ENCODE measurements at places on chromosomes 3 and 15.

GRCh38 chr3:58658508-58658907 is 8.1 kb downstream of the FAM3D start:
- DNase-seq, result no peak

DNA sequence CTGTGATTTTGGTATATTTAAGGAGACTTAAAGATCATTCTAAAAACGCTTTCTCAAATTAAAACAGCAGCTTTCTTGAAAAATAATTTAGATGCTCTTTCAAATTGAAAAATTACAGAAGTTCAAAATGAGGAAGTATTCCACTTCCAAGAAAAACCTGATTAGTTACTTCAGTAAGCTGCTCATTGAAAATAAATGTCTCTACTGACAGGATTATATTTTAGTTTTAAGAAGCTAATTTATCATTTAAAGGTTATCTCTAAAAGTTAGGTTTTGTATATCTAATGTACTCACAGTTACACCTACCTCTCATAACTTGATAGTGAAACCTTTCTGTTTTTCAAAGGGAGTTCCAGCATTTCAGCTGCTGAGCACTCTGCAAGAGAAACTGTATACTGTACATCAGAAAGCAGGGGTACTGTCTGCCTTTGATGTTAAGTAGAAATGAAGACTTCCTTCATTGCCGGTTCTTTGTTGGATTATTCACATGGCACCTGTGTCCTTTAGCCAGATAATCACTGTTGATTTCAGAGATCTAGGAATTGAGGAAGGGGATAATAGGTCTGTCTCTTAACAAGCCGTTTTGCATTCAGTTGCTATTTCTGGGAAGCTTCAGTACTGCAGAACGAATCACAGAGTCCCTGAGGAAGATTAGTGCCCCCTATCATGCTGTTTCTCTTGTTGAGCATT is 161.6 kb downstream of the TCF12 start:
- no peak for DNase-seq

DNA sequence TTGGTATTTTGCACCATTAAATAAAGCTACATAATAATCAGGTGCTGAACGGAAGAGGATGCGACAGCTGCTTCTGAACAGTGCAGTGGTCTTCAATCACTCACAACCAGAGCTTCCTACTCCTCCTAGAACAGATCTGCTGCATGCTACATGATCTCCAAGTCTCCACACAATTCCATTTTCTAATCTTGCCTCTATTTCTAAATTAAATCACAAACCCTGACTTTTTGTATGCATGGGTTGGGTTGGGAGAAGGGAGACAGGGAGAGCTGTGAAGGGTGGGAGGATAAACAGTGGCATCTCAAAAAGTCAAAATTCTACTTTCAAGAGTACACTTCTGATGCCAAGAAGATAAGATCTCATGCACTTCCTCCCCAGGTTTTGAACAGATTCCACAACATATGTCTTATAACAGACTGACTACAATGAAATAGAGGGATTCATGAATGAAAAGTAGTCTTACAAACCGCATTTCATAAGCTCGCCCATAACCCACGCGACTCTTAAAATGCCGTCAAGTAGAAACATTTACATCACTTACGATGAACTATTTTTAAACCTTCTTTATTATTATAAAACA is 57.2 kb downstream of the CHSY1 start:
- DNase-seq, result no peak

DNA sequence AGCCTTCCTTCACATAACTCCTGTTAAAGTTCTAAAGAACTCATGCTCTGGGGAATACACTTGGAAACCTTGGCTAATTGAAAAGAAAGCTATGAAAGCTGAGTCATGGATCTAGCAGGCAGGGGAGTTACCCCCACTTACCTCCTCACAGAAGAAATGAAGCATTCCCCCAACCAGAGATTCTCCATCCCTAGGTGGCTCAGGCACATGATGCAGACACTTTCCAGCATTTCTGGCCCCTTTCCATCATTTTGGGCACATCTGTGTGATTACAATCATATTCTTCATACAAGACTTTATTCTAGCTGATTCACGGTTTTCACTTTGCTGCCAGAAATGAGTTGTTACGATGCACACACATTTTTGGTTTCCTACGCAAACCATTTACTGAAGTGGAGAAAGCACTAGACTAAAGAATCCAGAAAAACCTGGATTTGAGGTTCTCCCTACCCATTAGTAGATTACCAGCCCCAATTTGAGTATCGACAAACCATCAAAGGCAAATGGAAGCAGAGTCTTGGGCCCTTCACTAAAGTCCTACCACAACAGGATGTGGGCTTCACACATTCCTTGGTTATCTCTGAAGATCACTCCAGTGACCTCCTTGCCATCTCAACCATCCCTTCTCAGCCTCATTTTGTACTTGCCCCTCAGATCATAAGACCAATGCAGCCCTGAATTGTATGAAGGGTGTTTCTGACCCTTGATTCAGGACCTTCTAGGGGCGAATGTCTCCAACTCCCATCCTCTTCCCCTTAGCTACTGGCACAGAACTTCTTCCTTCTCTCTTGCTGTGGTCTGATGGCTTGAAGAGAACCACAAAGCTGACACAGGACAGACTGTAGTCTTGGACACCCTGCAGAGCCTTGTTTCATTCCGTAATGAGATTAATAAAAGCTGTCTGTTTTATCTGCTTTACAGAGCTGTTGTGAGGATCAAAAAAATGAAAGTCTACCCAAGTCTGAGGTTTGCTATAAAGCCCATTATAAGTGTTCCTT is 42.5 kb upstream of the SNRK start:
- no peak for DNase-seq

- DNase-seq, result no peak
Measured at GRCh38 chr15:65263313-65263712, 23.4 kb downstream of the PARP16 start.

DNA sequence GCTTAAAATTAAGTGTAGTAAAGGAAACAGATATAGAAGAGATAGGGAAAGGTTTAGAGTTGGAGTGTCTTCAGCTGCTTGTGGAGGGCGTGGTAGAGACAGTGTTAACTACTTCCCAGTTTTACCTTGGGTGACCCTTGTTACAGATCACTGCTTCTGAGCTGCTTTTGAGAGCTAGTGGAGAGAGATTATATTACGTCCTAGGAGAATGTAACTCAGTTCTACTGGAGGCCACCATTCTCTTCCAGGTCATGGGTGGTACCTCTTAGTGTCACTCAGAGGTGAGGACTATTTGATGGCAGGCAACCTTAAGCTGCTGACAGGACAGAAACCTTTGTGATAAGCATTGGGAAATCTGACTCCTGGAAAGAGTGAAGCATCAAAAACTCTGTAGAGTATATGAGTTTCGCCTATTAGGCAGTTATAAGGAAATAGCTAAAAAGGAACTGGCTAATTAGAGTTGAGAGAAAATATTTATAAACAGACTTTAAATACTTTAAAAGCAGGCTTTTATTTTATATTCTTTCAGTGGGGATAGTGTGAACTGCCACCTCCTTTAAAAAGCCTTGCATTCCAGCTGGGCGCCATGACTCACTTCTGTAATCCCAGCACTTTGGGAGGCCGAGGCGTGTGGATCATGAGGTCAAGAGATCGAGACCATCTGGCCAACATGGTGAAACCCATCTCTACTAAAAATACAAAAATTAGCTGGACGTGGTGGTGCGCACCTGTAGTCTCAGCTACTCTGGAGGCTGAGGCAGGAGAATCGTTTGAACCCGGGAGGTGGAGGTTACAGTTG is 106.5 kb downstream of the ZNF609 start:
- DNase-seq, result no peak

- DNase-seq, result no peak
Measured at GRCh38 chr15:48592933-48593332, 52.6 kb downstream of the FBN1 start.

DNA sequence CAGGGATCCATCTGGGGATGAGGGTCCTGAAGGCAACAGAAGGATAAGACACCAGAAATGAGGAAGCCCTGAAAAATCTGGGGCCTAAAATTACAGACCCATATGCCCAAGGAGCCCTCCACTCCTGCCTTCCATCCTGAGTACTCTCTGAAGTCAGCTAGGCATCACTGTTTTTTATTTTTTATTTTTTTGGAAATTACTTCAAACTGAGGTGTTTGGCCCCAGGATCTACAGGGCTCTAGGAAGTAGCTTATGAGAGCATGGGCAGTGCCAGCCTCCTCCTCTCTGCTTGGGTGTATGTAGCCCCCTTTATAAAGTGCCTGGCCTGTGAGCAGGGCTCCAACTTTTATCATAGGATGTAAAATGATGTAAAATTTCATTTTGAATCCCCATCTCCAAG is 7.9 kb downstream of the EPB42 start:
- DNase-seq, result no peak
